ENCODE measurements at places on chromosomes 16 and 17. TPM values are rescaled to one million over a fixed set of nuclear protein-coding genes. Genes with fewer than 3 reads are reported as not detected.

DNA sequence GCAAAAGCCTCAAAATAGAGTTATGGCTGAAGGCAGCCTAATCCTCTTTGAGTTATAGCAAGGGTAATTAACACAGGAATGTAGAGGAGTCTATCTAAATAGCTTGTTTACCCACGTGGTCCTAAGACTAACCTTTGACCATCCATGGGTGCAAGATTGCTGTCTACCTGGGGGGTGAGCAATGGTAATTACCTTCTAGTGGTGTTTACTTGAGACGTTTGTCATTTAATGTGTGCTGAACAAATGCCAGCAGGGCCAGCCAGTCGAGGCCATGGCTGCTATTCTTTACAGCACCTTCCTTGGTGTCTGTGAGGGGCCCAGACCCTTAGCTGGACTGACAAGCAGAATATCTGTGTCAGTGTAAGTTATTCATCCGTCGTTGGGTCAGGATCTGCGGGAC lies 13.9 kb upstream of the PRPSAP1 start:
- no peak for DNase-seq

Gene MRPL58
- total RNA-seq, result 55.2 TPM

Gene ASPA
- total RNA-seq, result not detected

DNA sequence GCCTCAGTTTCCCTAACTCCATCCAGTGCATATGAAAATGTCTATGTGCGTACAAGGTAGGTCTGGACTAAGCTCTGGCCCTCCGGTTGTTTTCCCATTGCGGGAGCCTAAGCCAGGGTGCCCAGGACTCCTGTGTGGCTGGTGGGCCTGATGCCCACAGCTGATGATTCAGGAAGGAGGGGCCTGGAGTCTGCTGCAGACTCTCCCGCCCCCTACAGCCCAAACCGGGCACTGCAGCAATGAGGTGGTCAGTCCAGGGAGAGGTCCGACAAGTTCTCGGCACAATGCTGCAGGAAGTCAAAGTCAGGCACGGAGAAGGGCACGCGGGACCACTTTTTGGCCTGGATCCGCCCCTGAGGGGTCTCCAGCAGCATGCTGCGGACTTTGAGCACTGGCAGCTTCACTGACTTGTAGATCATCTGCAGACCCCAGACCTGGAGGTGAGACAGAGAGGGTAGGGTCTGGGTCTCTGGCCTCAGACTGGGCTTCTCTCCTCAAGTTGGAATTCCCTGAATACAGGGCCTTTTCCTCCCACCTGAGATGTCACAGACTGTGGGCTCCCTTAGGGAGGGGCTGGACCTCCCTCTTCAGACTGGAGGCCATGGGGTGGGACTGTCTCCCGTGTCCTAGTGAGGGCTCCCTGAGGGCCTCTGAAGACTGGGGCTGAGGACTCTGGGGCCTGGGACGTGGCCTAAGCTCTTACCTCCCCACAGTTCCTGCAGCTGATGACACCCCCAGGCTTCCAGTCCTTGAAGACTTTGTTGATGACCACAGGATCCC lies 3.4 kb upstream of the ZNF385C start:
- no peak for DNase-seq

DNA sequence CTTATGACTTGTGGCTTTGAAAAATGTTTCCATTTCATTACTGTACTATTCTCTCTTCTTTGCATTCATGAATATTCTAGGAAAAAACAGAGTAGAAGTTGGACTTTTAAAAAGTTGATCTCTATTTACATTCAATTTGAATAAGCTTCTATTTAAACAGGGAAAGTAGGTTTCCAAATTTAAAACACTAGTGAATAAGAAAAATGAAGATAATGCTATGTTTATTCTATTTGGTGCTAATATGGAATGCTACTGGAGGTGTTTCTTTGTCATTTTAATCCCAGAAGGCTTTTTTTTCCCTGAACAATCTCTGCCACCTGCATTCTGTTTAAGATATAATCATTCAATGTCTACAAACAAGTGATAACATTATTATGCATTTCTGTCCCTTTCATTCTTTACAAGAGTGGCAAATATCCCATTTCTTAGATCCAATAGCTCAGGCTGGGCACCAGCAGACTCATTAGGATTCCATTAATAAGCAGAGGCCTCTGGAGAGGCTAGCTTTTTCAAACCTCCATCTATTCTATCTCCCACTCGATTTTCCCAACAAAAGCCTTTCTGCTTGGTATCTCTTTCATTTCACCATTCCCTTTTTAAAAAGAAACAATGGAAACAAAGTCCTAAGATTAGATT lies 1001.6 kb upstream of the CDH8 start:
- no peak for DNase-seq

Gene HSD17B1
- 5.4 TPM for total RNA-seq

Gene MAPT
- total RNA-seq, result 0.59 TPM

- no peak for DNase-seq
Observed at GRCh38 chr17:5582209-5583185, 1.8 kb downstream of the NLRP1 start.

DNA sequence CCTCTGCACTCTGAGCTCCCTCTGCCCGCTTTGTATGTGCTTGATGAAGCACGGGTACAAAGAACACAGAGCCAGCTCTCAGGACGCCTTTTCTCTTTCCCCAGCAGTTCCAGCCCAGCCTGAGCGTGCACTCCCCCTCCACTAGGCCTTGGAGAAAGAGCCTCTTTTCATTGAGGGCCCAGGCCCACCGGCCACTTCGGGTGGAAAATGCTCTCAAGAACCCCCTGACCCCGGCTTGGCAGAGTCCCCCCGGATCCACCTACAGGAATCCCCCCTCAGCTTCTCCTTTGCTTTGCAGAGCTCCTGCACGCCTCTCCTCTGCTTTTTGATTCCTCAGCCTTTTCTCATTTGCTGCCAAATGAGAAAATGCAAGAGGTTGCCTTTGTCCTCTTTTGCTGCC lies 30.2 kb downstream of the MRC2 start:
- no peak for DNase-seq

DNA sequence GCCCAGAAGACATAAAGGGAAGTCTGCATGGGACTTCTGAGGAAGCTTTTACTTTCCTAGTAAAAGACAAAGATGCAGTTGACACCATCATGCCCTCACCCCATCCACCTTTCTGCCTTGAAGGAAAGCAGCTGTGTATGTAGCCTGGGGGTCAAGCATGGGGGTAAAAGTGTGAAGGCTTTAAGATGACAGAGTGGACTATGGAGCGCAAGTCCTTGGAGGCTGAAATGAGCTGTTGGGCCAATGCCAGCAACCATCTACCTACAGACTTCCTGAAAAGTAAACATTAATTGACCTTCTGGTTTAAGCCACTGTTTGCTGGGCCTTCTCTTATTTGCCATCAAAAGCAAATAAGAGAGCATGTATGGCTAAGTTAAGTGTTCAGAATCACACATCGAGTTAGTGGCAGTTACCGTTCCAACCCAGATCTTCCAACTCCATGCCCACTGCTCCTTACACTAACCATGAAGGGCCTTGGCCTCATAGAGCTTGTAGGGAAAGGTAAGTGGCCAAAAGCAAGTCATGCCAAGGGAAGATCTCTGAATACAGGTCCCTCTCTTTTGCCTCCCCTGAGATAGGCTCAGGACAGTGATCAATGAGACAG lies 30.0 kb downstream of the SLC13A5 start:
- no peak for DNase-seq

Gene PRAC2
- total RNA-seq, result not detected

DNA sequence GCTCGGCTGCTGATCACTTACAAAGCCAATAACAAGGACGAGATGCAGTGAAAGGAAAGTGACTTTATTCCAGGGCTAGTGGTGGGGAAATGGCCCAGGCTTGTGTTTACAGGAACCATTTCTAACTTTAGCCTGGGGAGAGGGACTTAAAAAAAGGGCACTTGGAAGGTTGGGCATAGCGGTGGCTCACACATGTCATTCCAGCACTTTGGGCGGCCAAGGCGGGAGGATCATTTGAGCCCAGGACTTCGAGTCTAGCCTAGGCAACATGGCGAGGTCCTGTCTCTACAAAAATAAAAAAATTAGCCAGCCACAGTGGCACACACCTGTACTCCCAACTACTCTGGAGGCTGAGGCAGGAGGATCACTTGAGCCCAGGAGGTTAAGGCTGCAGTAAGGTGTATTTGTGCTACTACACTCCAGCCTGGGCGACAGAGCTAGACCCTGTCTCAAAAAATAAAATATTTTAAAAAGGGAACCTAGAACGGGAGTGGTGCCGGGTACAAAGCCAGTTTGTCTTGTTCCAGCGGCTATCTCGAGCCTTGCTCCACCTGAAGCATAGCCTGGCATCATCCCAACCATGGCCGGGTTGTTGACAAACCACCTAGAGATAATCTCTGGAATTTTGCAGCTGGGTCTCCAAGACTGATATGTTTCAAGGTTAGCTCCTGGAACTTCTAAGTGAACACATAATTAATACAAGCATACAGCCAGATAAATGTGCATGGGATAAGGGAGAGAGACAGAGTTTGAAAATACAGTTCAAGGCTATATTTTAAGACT lies 5.7 kb upstream of the TVP23A start:
- no peak for DNase-seq

DNA sequence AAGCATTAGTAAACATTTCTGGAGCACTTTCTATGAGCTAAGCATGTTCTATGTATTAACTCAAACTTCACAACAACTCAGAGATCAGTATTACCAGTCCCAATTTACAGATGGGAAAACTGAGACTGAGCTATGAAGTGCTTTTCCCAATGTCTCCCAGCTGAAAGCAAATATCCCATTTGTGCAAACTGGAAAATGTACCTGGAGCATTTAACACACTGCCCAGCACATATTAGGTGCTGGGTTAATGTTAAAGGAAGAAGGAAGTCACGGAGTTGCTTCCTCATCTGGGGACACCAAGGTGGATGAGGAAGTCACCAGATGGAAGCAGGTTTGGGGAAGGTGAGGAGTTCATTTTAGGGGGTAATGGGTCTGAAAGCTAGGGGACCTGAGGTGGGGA lies 66.1 kb downstream of the ABCC6 start:
- no peak for DNase-seq

Gene CDH16
- not detected for total RNA-seq

Gene TBC1D28
- total RNA-seq, result not detected

GRCh38 chr16:29951625-29952365 lies 10.1 kb upstream of the TMEM219 start:
- DNase-seq, result no peak

DNA sequence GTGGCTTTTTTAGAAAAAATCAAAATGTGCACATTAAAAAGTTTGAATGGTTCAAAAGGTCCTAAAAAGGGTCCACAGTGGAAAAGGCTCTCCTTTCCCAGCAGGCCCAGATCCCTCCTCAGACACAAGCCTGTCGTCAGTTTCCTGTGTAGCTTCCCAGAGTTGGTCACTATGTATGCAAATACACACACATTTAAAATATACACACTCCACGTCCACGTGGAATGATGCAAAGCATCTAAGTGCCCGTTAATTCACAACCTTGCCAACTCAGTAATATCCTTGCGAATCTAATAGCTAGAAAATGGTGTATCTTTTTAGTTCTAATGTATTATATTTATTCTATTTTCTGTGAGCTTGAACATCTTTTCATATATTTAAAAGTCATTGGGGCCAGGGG lies 17.7 kb downstream of the NLRC5 start:
- no peak for DNase-seq

All from Panc1 (cell line).